ENCODE measurements at places on chromosomes 1 and 21.

GRCh38 chr1:175894581-175894980, 151.2 kb upstream of the TNR start:
- no peak for DNase-seq

DNA sequence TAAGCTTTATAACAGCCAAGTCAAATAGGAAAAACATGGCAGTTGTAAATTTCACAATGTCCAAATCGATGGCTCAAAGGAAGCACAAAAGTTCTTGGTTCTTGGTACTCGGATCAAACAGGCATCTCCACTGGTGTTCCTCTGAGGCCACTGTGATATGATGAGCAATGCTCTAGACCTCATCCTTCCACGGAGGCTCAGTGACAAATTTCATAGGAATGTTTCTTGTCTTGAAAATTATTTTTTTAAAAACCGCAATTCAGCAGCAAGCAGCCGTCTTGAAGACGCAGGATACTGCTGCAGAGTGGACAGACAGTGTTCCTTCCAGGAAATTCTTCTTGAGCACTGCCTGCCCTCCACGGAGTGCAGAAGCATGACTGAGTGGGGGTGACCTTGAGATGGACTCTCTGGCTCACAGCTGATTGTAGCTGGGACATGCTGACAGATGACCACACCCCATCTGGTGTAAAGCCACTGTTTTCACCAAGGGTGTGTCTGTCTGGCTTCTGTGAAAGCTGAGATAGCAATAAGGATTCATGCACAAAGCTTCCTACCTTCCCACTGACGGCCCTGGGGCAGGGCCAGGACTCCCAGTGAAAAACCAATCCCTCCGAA, 61.9 kb downstream of the TIAM1 start:
- peak; percentile 54 for DNase-seq

DNA sequence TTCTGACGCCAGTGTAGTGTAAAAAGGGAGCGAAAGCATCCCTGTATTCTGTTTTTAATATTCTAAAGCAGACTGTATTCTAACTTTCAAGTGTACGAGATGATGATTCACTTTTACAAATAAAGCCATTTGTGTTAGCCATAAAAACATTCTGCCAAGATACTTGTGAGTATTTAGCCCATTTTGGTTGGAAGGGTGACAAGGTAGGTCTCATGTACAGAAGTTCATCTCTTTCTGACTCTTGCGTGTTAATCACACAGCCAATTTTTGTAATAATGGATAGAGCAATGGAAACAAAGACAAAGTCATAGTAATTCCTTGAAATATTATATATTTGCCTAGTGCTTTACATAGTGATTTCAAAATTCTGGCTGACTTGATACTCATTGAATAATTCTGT, 125.3 kb upstream of the GREM2 start:
- DNase-seq, result no peak

GRCh38 chr1:236565530-236565929, 38.8 kb downstream of the HEATR1 start:
- DNase-seq, result no peak

DNA sequence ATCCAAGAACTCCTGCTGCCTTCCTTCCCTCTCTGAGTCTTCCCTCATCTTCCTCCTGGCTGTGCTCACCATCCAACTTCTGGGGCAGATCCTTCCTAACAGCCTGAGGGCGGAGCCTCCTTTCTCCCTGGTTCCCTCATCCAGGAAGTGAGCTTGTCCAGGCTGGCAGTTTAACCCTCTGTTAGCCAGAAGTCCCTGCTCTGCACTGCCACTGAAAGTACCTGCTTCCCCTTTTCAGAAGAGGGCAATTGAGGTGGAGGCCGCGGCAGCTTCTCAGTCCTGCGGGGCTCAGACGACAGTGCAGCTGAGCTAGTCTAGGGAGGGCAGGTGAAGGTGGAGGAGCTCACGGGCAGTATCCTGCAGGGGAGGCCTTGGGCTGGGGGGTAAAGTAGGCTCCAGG, 149.1 kb downstream of the FCRL5 start:
- DNase-seq, result no peak

- DNase-seq, result no peak
Observed at GRCh38 chr1:49630156-49630555, 393.6 kb downstream of the AGBL4 start.

DNA sequence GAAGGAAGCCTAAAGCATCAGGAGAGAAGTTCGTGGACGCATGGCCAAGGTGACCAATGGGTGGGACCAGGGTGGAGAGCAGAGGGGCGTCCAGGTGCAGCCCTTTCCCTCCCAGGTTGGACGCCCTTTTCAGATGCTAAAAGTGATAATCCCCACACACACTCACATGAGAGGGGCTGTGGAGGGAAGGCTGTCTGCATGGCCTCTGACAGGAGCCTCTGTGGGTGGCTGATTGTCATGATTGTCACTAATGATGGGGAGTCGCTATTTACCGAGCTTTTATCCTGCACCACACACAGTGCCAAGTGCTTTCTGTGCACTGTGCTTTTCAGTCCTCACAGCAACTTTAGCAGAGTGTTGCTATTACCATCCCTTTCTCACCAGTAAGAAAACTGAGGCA, 27.1 kb upstream of the C1QA start:
- DNase-seq, result no peak

All from stomach (tissue), 19 donors.